IMR-90 (cell line): ENCODE measurements at places on chromosomes 13 and 19.
A peak's percentile ranks its signal among the peaks of the same experiment; 100 is the strongest.

GRCh38 chr19:47663911-47664771, 49.1 kb upstream of the EHD2 start:
- peak; percentile 99 for DNase-seq

GRCh38 chr13:105925496-105925895, 610.0 kb downstream of the EFNB2 start:
- peak; percentile 83 for DNase-seq

- DNase-seq: no peak
Observed at GRCh38 chr19:6608940-6609339, 18.0 kb upstream of the CD70 start.

- no peak for DNase-seq
Observed at GRCh38 chr19:39946532-39946931, 12.1 kb upstream of the FCGBP start.

GRCh38 chr13:44564936-44565335, 11.2 kb downstream of the TSC22D1 start:
- no peak for DNase-seq

GRCh38 chr19:33493401-33494275, 28.0 kb downstream of the PEPD start:
- DNase-seq: no peak

DNA sequence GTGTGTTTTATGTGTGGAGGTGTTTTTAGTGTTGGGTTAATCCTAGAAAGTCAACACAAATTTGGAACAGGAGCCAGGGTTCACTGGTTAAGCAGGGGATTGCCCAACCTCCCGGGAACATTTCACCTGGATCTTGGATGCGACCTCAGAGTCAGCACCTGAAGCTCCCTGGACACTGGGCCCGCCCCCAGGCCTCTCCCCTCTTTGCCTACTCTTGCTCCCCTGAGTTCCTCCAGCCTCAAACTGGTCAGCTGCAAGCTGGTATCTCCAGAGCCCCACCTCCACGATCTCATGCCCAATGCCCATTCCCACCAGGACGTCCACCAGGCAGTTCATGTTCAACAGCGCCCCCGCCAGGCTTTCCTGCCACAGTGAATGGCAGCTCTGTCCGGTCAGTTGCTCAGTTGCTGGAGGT, 9.7 kb downstream of the HSD17B14 start:
- no peak for DNase-seq

- no peak for DNase-seq
Observed at GRCh38 chr19:38736413-38737280, 7.6 kb downstream of the CAPN12 start.

DNA sequence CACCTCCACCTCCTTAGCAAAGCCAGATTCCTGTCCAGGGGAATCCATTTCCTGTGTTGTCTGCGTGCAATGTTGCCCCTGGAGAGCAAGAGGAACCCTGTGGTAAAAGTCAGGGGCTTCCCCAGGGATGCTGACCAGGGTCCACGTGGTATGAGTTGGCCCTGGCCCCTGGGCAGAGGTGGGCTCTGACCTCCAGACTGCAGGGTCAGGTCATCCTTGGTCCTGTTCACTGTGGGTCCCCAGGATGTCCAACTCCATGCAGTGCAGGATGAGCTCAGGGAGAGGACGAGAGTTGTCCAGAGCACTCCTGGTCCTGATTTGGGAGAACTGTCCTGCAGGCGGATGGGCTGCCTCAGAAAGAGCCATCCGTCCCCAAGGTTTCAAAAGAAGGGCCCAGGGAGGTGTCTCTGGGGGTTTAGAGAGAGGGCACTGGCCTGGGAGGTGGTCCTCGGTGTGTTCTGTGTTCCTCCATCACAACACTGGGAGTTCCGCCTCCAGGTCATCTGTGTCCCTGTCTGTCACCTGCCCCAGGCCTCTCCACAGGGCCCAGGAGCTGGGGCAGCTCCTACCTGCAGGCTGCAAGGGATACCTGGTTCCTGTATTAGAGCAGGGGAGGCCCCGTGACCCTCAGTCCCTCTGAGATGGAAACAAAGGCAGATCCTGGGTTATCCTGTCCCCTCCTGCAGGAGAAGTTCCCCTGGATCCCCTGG, 1.2 kb upstream of the CEACAM4 start:
- no peak for DNase-seq
